ENCODE measurements at places on chromosomes 2 and 18.

DNA sequence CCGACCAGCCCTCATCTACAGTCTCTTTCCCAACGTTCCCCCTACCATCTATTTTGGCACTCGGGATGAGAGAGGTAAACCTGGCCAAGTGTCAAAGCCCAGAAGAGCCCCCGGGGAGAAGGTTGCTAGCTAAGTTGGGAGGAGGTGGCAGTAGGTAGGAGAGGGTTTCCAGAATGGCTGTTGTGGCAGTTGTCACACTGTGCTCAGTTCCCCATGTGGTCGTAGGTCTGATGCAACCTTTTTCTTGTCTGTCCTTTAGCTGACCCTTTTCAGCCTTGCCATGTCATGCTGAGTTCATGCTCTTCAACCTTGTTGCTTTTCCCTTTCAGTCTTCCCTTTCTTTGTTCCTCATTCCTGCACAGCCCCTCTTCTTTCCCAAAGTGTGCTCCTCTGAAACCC lies 34.5 kb downstream of the TTLL4 start:
- no peak for DNase-seq

- no peak for DNase-seq
These were observed 72.6 kb upstream of the FIGN start for GRCh38 chr2:163808406-163808805.

GRCh38 chr18:43275546-43275945 lies 1.7 kb downstream of the SYT4 start:
- DNase-seq = no peak

DNA sequence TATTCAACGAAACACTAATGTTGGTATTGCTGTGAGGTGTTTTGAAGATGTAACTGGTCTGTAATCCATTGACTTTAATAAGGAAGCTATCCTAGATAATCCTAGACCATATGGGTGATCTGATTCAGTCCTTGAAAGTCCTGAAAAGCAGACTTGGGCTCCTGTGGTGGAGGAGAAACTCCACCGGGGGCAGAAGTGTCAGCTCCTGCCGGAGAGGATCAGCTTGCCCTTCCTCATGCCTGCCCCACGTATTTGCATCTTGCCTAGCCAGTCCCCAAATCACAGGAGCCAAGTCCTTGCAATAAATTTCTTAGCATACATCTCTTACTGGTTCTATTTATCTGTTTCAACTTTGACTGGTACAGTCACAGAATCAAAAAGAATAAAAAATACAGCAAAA lies 144.2 kb upstream of the DLGAP1 start:
- DNase-seq = no peak

- no peak for DNase-seq
These were observed 84.2 kb downstream of the DOK6 start for GRCh38 chr18:69484699-69485396.

GRCh38 chr2:65198737-65199136 lies 28.9 kb upstream of the ACTR2 start:
- DNase-seq = peak; percentile 58

DNA sequence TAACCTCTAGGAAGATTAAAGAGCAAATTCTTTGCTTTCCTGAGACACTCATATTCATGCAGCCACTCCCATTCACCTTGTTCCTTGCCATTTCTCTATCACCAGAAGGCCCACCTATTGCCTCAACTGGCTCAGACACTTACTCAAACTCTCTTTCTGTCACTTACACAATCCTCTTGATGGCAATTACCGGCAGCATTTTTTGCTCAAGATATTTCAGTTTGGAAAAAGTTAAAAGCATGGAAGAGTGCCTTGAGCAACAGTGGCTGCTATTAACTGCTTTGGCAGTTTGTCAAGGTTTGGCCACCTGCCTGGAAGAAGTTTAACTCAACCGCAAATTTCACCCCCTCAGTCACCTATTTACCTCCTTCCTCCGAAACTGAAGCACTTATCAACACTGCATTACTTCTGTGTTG lies 1104.0 kb upstream of the PIK3C3 start:
- DNase-seq = no peak

DNA sequence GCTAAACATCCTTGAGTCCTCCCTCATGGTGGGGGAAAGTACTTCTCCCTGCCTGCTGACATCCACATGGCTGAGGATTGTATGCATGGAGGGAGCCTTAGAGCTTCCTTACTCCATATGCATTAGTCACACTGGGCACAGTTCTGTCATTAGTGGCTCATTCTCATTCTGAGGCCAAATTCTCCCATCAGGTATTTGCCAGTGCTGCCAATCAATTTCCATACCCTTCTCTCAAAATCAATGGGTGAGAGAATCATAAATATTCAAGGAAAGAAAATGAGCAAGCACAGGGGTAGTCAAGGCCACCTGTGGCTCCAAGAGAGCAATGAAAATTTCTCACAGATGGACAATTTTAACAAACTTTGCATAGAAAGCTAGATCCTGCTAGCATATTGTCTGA lies 422.6 kb upstream of the SETBP1 start:
- no peak for DNase-seq

DNA sequence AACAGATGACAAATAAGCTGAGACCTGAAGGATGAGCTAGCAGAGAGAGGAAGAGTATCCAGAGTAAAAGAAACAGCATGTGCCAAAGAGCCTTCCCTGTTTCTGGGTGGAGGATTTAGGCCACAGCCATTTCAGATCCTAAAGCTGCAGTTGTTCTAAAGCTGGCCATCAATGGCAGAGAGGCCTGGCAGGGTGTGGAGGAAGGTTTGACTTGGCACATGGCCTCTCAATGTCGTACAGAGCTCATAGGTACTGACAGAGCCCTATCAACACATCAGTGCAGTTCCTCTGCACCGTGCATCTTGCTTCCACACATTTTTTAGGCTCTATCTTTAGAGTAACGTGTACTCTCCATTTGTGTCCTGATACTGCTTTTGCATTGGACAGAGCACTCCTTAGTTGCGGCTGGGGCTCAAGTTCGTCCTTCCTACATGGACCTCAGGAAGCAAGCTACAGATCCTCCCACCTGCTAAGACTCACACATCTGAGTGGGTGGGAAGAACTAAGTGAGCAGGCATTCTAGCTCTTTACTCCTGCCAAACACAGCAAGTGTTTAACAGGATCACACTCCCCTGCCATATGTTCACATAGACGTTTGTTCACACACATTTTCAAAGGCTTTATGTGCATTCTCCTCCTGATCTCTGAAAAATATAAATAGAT lies 3.0 kb upstream of the CHMP3 start:
- DNase-seq = no peak

- DNase-seq = no peak
These were observed 52.0 kb upstream of the TRIM43 start for GRCh38 chr2:95539836-95540235.

- DNase-seq = no peak
These were observed 38.8 kb downstream of the RRM2 start for GRCh38 chr2:10161206-10161931.

- DNase-seq = no peak
These were observed 13.3 kb downstream of the MPHOSPH10 start for GRCh38 chr2:71143782-71144181.

- no peak for DNase-seq
These were observed 191.2 kb downstream of the NCKAP5 start for GRCh38 chr2:133377021-133377481.

- DNase-seq = no peak
These were observed 31.4 kb downstream of the FHOD3 start for GRCh38 chr18:36328916-36329315.

GRCh38 chr18:32884543-32884942 lies 111.7 kb upstream of the KLHL14 start:
- DNase-seq = no peak

GRCh38 chr2:215728504-215729065 lies 284.8 kb downstream of the MREG start:
- peak; percentile 70 for DNase-seq

DNA sequence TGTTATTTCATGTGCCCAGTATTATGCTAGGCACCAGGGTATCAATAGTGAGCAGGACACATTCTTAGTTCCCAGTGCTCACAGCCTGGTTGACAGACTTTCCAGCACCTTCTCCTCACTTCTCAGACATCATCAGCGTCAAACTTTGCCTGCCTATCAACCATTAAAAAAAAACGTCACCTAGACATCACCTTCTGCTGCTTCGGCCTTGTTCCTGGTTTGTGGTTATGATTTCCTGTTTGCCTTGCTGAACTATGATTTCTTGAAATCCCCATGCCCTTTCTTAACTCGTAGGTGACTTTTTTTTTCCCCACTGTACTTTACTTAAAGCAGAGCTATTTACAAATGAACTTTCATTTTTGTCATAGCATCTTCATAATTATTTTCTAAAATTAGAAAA lies 60.4 kb upstream of the NABP1 start:
- DNase-seq = no peak

- no peak for DNase-seq
These were observed 169.2 kb downstream of the CDH20 start for GRCh38 chr18:61502472-61502871.

GRCh38 chr2:113248997-113249770 lies 29.5 kb downstream of the PAX8 start:
- DNase-seq = peak; percentile 91

GRCh38 chr2:190636361-190636760 lies 12.5 kb upstream of the NAB1 start:
- DNase-seq = no peak

DNA sequence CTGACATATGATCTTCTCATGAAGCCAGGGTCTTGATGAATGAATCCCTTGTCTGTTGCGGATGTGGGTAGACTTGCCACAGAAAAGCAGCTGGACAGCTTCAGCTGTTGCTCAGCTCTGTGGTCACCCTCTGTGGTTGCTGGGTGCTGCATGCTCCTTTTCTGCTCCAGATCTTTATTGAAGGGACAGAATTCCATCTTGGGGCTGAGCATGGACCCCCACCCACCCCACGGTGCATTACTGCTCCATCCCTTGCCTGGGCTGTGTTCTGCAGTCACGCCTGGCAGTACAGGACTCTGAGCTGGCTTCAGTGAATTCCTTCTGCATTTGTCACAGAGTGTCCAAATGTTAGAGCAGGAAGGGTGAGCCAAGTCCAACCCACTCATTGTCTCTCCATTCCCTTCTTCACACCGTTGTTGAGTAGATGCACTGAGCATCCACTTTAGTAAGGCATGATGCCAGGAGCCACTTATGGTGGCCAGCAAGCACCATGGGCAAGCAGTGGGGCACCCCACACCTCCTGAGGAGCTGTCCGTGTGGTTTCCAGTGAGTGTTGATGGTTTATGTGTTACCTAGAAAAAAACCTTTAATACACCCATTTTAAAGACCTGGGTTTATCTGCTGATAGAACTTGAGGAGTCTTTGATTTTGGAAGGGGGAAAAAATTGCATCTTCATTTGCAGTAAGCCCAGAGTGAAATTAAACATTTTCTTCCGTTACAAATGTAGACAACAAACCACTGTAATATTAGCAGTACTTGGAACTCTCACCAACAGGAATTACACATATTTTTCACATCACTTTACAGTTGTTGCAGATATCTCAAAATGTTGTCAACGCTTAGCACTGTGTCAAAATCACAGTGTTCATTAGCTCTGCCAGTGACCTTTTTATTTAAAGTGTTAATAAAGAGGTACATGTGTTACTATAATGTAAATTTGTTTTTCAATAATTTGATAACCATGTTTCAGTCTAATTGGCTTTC lies 14.7 kb upstream of the ITGB6 start:
- no peak for DNase-seq

DNA sequence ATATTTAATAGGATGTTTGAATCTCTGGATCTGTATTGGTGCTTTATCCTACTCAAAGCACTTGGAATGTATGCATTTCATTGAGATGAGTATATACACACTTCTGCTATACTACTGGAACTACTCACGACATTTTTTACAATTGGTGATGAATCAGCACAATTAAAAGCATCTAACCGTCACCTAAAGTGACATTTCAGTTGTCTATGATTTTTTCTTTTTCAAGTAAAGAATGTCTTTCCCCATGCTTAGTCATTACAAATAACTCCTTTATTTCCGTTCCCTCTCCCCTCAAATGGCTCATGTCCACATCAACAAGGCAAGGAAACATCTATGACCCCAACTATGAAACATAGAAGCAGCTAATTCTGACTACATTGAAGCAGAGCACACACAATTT lies 77.3 kb downstream of the CLIP4 start:
- no peak for DNase-seq

DNA sequence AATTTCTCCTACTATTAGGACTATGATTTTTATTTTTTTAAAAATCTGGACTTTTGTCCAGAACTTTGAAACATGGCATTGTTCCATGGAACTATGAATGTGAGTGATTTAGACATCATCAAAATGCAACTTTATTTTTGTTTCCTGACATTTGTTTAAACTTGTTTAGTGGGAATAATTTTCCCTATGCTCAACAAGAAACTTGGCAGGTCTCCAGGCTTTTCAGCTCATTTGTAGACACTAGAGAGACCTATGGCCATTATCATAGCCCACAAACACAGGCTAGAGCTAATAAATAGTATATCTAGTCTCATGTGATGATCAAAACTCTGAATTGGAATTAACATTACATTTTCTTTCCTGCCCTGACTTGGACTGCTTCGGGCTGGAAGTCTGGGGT lies 145.1 kb upstream of the CELF4 start:
- DNase-seq = no peak

DNA sequence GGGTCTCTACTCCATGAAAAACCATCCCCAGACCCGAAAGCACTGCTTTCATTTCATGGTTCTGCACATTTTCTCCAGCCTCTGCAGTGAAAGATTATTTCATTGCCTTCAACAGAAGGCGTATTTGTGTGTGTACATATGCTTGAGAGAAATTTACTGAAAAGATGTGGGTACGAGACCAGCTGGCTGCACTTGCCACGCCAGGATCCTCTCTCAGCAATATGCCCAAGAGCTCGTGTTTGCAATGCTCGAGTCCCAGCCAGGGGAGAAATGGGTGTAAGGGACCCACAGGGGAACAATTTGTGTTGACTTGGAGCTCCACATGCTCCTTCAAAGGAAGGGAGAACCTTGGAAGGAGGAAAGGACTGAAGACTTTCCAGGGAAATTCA lies 37.3 kb downstream of the TMEM177 start:
- no peak for DNase-seq

DNA sequence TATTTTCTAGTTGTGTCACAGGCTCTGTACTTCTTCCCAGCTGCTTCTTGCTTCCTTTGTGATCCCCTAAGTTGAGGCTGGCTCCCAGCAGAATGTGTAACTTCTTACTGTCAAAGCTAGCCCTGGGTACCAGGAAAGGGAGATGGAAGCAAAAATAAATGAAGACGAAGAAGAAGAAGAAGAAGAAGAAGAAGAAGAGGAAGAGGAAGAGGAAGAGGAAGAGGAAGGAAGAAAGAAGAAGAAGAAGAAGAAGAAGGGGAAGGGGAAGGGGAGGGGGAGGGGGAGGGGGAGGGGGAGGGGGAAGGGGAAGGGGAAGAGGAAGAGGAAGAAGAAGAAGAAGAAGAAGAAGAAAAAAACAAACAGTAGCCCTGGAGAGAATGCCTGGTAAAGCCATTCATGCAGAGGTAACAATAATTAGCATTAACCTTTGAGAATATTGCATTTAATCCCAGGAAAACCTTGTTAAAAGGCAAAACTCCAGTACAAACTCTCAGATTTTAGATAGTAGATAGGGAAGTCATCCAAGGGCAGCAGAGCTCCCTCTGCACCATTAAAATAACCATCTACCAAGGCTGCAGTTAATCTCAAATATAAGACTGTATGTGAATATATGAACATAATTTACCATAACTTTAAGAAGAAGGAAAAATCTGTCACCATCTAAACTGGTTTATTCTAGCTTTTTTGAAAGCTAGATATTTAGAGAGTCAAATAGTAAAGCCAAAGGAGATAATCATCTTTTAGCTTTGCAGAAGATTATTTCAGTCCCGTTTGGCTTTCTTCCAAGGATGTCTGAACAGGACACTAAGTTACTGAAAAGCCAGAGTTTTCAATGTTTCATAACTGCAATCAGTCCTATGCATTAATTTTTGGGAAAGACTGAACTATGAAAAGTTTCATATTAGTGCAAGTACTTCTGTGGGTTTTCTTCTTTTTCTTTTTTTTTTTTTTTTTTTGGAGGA lies 44.3 kb upstream of the FBXO11 start:
- no peak for DNase-seq
